ENCODE measurements at places on chromosomes 5 and 9.
A peak's percentile ranks its signal among the peaks of the same experiment; 100 is the strongest.

GRCh38 chr5:36792560-36793180 lies 83.9 kb upstream of the NIPBL start:
- DNase-seq: no peak

DNA sequence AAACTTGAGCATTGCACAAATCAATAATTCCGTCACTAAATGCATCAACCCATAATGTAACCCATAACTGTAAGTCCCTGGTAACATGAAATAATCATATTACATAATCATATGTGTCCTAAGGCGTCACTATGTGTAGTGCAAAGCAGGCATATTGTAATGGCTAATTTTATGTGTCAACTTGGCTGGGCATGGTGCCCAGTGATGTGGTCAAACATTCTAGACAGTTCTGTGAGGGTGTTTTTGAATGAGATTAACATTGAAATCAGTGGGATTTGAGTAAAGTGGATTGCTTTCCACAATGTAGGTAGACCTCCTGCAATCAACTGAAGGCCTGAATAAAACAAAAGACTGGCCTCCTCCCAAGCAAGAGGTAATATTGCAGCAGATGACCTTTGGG lies 794.4 kb upstream of the ACO1 start:
- DNase-seq: no peak

DNA sequence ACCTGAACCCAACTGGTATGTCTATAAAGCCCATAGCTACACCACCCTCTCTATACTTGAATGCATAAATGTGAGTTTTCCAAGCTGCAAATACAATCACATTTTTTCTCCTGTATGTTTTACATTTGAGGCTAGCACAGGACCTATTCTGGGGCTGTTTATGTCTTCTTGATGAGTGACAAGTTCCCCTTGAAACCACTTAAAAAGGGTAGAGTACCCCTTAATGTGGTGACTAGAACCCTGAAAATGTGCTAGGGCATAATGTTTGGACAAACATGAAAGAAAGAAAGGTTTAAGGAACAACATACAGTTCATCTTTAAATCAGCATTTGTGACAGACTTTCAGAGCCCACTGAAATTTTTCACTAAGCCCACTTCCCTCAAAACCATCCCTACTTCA lies 25.2 kb upstream of the GLIS3 start:
- no peak for DNase-seq

- DNase-seq: no peak
Observed at GRCh38 chr9:121783111-121783510, 131.7 kb downstream of the DAB2IP start.

- no peak for DNase-seq
Observed at GRCh38 chr5:129243039-129243438, 148.5 kb downstream of the ISOC1 start.

- no peak for DNase-seq
Observed at GRCh38 chr5:146301626-146302025, 37.0 kb upstream of the POU4F3 start.

GRCh38 chr5:31396611-31397295 lies 135.1 kb downstream of the DROSHA start:
- DNase-seq: no peak

DNA sequence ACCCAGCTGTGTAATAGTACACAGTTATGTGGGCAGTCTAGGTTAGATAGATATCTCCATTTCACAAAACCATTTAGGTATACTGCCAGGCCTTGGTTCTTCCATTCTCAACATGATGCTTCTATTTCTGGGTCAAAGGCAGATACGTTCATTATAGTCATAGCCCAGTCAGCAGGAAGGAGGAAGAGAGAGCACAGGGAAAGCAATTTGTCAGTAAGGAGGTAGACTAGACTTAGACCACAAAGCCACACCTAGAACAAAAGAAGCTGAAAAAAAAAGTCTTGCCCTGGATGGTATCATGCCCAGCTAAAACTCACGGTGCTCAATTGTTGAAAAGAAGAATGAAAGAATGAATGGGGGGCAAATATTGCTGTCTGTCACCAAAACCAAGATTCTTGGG lies 7.6 kb downstream of the INVS start:
- DNase-seq: no peak

DNA sequence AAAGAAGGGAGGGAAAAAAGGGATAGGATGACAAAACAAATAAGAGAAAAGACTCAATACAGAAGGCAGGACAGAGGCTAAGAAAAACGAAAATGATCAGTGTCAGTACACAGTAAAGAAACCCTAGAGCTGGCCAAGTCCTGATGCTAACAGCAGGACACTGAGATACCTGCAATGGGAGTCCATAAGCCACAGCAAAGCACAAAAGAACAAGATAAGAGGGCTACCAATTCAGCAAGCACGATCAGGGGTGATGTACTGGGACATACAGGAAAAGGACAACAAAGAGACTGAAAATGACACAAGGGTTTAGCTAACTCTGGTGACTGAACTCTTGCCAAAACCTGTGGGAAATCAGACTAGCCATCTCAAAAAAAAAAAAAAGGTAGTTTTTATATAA lies 1072.6 kb upstream of the COX7C start:
- no peak for DNase-seq

GRCh38 chr9:16445141-16445920 lies 425.1 kb downstream of the BNC2 start:
- DNase-seq: no peak

DNA sequence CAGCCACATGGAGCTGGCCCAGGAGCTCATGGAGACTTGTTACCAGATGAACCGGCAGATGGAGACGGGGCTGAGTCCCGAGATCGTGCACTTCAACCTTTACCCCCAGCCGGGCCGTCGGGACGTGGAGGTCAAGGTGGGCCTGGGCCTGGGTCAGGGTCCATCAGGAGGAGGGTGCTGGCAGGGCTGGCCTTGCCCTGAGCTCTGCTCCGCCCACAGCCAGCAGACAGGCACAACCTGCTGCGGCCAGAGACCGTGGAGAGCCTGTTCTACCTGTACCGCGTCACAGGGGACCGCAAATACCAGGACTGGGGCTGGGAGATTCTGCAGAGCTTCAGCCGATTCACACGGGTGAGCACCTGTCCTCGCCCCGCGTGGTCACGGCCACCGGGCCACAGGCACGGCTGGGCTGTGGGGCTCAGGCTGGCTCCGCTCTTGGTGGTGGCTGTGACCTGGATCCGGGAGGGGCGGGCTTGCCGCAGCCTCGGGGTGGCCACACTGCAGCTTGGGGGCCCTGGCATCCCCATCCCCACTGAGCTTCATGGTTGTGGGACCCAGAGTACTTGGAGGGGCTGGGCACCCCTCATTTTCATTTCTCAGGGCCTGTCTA lies 7.1 kb downstream of the DPP7 start:
- DNase-seq: no peak

GRCh38 chr9:113624721-113625120 lies 161.2 kb downstream of the RGS3 start:
- no peak for DNase-seq

- DNase-seq: no peak
Observed at GRCh38 chr9:135008416-135008815, 79.1 kb upstream of the OLFM1 start.

DNA sequence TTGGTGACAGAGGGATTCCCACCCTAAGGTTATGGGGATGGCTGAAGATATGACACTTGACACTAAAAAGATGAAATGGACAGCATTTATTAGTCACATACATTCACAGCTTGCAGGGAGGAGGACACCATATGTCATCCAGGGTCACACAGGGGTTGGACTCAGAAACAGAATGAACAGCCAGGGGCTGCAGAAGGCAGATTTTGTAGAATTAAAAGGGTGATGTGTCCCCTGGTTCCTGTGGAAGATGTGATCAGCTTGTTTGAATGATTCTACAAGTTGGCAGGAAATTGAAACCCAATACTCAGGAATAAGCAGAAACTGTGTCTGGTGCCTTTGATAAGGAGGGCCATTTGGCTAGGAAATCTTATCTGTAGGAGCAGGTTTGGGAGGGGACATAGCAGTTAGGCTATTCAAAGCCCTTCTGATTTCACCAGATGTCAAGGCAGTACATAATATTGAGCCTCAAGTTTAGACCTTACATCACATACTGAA lies 102.3 kb upstream of the GRIN3A start:
- no peak for DNase-seq

GRCh38 chr5:179613460-179614071 lies 9.9 kb downstream of the HNRNPH1 start:
- no peak for DNase-seq

- DNase-seq: no peak
Observed at GRCh38 chr9:81599837-81600236, 89.5 kb downstream of the TLE1 start.

GRCh38 chr9:87434366-87434765 lies 63.3 kb upstream of the DAPK1 start:
- DNase-seq: no peak

GRCh38 chr5:136729901-136730355 lies 364.6 kb upstream of the TRPC7 start:
- no peak for DNase-seq

- DNase-seq: no peak
Observed at GRCh38 chr9:127866535-127866934, 10.9 kb downstream of the AK1 start.

- DNase-seq: no peak
Observed at GRCh38 chr5:72252574-72253155, 67.4 kb downstream of the MRPS27 start.

DNA sequence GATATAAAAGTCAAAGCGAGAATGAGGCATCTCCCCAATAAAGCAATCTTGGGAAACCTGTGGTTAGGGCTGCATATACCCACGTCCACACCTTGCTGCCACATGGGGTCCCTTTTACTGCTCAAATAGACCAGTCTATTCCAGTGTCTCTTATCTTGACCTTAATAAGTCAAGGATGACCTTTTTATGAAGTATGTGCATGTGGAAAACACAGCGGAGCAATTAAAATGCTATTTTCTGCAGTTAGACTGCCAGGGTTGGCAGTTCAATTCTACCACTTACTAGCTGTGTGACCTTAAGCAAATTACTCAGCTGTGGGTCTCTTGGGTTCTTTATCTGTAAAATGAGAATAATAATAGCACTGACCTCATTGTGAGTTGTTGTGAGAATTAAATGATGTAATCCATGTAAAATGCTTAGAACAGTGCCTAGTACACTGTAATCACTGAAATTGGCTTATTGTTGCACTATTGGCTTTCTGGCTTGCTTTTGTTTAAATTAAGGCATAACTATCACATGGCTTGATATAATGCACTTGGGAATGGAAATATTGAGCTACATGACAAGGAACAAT lies 67.8 kb upstream of the HSPB3 start:
- DNase-seq: peak; percentile 32

DNA sequence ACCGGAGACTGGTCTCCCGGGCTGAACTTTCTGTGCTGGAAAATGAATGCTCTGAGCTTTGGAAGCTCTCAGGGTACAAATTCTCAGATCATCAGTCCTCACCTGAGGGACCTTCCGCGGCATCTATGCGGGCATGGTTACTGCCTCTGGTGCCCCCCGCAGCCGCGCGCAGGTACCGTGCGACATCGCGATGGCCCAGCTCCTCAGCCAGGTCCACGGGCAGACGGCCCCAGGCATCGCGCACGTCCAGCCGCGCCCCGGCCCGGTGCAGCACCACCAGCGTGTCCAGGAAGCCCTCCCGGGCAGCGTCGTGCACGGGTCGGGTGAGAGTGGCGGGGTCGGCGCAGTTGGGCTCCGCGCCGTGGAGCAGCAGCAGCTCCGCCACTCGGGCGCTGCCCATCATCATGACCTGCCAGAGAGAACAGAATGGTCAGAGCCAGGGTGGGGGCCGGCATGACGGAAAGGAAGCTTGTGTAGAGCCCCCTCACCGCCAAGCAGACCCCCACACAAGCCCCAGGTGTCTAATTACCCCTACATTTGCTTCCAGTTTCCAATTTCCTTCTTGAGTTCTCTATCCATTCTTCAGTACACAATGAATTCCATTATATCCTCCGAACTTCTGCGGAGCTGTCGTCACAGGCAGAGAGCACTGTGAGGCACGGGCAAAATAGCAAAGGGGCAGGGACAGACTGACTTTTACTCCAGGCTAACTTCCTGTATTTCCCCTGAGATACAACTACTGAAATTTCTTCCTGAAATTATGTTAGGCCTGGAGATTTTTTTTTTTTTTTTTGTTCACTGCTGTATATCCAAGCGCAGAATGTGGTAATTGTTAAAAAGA lies 23.2 kb downstream of the CDKN2A start:
- no peak for DNase-seq

DNA sequence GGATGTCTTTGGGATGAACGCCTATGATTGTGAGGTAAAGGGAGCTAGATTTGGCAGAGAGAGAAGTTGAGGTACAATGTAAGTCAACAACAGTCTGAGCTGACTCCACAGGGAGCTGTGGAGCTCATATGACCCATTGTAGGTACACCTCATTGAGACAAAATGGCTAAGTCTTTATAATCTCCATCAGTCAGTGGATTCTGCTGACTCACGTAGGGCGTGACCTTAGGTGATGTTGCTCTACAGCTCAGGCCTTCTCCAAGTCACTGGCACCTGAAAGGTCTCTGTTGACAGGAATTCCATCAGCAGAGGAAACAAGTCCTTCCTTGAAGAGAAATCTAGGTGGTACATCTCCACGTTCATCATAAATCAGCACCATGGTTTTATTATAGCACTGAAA lies 118.2 kb upstream of the PRR16 start:
- no peak for DNase-seq

GRCh38 chr9:4424891-4425290 lies 65.4 kb upstream of the SLC1A1 start:
- DNase-seq: no peak

GRCh38 chr5:58135571-58136335 lies 324.1 kb downstream of the PLK2 start:
- no peak for DNase-seq

DNA sequence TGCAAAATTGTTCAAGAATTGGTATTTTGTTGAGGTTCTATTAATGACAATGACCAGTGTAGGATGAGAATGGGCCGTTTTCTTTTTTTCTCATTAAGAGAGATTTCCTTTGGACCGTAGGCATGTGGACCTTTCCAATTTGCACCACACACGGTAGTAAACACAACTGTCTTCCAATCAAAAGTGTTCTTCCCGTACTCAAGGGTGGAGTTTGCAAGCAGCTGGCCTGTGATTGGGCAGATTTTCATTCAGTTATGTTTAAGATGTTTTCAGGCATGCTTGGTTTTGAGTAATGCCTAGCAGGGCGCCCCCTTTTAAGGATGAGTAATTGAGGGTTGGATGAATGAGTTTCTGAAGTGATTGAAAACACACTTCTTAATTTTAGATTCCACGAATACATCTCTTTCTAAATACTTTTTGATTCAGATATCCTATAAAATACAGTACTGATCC lies 2.5 kb downstream of the KDM3B start:
- peak; percentile 77 for DNase-seq

- no peak for DNase-seq
Observed at GRCh38 chr5:34998058-34998789, 49.5 kb downstream of the AGXT2 start.

GRCh38 chr5:54793468-54794134 lies 191.8 kb downstream of the ESM1 start:
- no peak for DNase-seq

- no peak for DNase-seq
Observed at GRCh38 chr5:151144275-151144674, 13.3 kb downstream of the ANXA6 start.

- DNase-seq: no peak
Observed at GRCh38 chr9:19896161-19896560, 107.3 kb upstream of the SLC24A2 start.

All from GM13977 (cell line).